Lung microvascular endothelial cell (primary cell): ENCODE measurements at places on chromosomes 4 and X. TPM values are rescaled to one million over a fixed set of nuclear protein-coding genes. Genes with fewer than 3 reads are reported as not detected.
A peak's percentile ranks its signal among the peaks of the same experiment; 100 is the strongest.

DNA sequence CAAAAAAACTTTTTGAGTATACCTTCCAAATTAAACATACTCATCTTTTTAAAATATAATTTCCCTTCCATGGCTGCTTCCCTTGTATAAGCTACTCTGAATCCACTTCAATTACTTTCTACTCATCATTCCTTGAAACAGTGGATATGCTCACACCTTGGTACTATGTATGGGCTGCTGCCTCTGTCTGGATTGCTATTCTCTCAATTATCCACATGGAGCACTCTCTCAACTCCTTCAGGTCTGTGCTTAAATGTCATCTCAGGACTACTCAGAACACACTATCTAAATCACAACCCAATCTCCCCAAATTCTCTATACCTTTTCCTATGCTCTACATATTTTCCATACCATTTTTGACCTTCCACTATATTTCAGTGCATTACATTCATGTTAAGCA is 898.9 kb upstream of the EPHA5 start:
- DNase-seq, result no peak

GRCh38 chr4:89665662-89666061 is 171.3 kb downstream of the SNCA start:
- DNase-seq, result no peak

CT55 gene
- not detected in 2 replicates for total RNA-seq

GRCh38 chr4:152581536-152582160 is 45.8 kb upstream of the FBXW7 start:
- DNase-seq, result no peak

GRCh38 chr4:41455206-41455605 is 82.8 kb upstream of the LIMCH1 start:
- no peak for DNase-seq

MXD4 gene
- total RNA-seq, result 48.2 and 56.2 TPM in 2 replicates

ARAP2 gene
- total RNA-seq, result under 0.01 and 0.40 TPM in 2 replicates

- no peak for DNase-seq
Observed at GRCh38 chrX:11837437-11837836, 79.4 kb downstream of the MSL3 start.

- DNase-seq, result peak; percentile 43
Observed at GRCh38 chrX:119690921-119691716, 1.8 kb downstream of the SEPTIN6 start.

TXK gene
- 0.20 TPM in 1 of 2 replicates, not detected in the other for total RNA-seq

DNA sequence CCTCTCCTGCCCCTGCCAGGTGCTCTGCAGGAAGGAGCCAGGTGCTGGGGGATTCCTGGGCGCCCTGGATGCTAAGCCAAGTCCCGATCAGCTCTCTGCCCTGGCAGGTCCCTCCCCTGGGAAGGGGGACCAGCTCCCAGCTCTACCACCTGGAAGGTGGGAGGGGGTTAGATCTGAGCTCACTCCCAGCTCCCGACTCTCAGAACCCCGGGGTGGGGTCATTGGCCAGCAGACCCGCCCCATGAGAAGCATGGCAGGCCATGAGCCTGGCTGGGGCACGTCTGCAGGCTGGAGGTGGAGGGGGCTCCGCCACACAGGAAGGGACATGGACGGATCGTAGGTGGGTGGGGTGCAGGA is 83.4 kb upstream of the NKX1-1 start:
- no peak for DNase-seq

IL2 gene
- not detected in 2 replicates for total RNA-seq

GRCh38 chrX:40573763-40574162 is 7.0 kb upstream of the ATP6AP2 start:
- DNase-seq, result peak; percentile 29

ZCCHC12 gene
- total RNA-seq, result under 0.01 TPM in 1 of 2 replicates, not detected in the other

DNA sequence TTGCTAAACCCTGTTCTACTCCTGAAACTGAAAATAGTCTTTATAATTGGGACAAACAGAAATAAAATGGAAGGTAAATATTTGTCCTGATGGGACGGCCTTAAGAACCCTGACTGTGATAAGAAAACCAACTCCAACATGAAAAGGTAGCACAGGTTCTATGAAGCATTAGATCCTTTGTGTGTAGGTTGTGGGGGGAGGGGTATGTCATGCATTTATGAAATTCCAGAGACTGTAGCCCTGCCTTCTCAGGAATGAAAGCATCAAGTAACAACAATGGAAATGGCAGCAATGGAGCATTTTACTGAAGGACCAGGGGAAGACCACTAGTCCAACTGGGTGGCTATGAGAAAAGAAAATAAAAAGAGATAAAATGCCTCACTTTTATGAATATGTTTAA is 23.9 kb downstream of the CXXC4 start:
- no peak for DNase-seq

DNA sequence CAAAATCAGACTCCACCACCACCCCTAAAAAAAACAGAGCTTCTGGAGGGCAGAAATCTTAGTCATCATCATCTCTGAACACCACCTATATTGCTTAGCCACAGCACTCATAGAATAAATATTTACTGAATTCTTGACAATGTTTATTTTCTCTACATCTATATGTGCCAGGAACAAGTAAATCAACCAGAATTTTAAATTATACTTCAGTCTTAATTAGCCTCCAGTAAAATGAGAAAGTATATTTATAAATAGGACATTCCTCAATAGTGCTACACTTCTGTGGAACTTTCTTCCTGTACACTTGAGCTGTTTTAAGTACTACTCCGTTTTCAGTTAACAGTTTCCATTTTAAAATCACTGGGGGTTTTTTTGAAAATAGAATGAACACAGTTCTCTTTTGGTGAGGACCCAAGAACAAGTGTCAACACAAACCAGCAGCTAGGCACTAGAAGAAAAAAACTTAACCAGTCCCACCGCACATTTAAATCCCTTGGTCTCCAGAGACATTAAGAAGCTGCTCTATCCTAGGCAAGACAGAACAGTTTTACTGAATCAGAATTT is 25.5 kb downstream of the SMIM14 start:
- no peak for DNase-seq

TSPYL2 gene
- 5.4 and 7.7 TPM in 2 replicates for total RNA-seq

DNA sequence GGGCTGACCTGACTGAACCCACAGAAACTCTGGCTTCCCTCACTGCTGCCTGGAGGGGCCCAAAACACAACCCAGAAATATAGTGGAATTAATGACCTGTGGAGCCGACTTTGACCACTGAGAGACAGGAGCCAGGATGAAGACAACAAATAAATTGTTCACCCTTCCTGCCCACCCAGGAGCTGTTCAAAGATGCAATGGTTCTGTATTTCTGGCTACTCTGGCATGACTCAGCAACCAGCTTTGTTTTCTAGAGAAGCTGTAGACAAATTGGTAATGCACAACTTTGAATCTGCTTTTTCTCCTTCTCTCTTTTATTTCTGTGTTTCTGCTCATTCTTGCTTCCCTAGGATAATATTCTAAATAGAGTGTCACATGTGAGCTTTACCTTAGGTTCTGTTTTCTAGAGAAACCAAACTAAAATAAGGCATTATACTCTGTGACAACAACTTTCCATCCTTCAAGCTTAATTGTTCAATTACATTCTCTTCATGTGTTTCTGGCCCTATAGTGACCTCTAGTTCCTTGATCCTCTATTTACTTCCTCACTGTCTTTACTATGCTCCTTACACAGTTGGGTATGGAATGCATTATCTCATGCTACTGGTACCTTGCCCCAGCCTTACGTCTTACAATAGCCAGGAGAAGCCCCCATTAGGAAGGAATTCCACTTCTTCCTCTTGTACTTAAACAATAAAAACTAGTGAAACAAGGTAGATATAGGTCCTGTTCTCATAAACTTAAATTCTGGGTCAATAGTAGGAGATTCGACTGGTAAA is 6.5 kb upstream of the PRKG2 start:
- DNase-seq, result no peak

TLL1 gene
- total RNA-seq, result 13.1 and 37.7 TPM in 2 replicates

DNA sequence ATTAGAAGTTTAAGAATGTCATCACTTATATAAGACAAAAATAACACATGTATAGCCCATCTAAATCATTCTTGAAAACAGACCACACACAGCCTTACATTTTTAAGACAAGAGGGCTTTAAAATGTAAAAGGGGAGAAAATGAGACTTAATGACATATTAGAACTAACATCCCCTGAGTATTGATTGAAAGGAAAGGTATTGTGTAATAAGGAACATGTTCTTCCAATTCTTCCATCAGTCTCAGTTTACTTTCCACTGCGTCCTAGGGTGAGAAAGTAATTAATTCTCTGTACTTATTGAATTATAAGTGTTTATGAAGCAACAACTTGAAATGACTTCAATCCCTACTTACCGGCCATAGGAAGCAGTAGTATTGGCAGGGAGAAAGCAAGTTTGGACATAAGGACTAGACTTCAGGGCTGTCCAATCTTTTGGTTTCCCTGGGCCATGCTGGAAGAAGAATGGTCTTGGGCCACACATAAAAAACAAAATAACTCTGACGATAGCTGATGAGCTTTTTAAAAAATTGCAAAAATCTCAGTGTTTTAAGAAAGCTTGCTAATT is 202.7 kb upstream of the SPRY1 start:
- no peak for DNase-seq
